CD8-positive, alpha-beta memory T cell (primary cell): ENCODE measurements at places on chromosomes 5 and 9. TPM values are rescaled to one million over a fixed set of nuclear protein-coding genes. Genes with fewer than 3 reads are reported as not detected.

GRCh38 chr5:67133217-67133616 is 63.4 kb downstream of the CD180 start:
- H3K36me3 ChIP-seq, result peaks cover 5% of the 10 kb centered on the region
- H3K27ac ChIP-seq, result no peak overlapping the region
- H3K4me1 ChIP-seq, result no peaks in the 10 kb centered on the region
- no peak overlapping the region for H3K4me3 ChIP-seq

GRCh38 chr5:43573058-43573457 is 16.2 kb upstream of the PAIP1 start:
- no peak for DNase-seq
- no peaks in the 10 kb centered on the region for H3K27me3 ChIP-seq
- no peaks in the 10 kb centered on the region for H3K4me1 ChIP-seq
- H3K36me3 ChIP-seq, result no peaks in the 10 kb centered on the region
- H3K27ac ChIP-seq, result no peak overlapping the region

DNA sequence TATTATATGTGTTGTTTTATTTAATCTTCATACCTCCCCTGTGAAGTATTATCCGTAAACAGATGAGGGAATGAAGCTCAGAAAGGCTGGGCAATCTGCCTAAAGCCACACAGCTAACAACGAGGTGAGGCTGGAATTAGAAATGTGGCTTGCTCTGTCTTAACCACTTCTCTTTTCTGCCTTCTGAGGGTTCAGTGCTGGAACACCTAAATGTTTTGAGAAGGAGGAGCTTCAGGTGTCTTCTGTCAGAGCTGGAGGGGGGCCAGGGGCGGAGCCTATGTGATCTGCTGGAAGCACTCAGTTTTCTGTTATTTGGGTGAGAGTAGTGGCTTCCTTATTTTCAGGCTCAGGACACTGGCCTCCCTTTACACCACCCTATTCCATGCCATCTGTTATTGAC is 35.0 kb upstream of the ARAP3 start:
- no peaks in the 10 kb centered on the region for H3K36me3 ChIP-seq
- no peaks in the 10 kb centered on the region for H3K4me1 ChIP-seq
- no peaks in the 10 kb centered on the region for H3K27me3 ChIP-seq
- H3K27ac ChIP-seq, result no peak overlapping the region

DNA sequence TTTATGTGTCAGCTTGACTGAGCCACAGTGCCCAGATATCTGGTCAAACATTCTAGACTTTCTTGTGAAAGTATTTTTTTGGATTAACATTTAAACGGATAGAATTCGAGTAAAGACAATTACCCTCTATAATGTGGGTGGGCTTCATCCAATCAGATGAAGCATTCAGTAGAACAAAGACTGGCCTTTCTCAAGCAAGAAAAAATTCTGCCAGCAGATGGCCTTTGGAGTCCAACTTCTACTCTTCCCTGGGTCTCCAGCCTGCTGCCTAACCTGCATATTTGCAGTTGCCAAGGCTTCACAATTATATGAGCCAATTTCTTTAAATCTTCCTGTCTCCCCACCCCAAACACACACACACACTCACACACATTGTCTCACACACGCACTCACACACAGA is 86.4 kb downstream of the MED10 start:
- no peaks in the 10 kb centered on the region for H3K36me3 ChIP-seq
- H3K4me1 ChIP-seq, result no peaks in the 10 kb centered on the region
- H3K27me3 ChIP-seq, result no peaks in the 10 kb centered on the region
- no peak for DNase-seq

The ANKRA2 gene
- 16.4 TPM for total RNA-seq

GRCh38 chr9:77019926-77020412 is 514 bp downstream of the FOXB2 start:
- peaks cover 37% of the 10 kb centered on the region for H3K27me3 ChIP-seq
- H3K4me1 ChIP-seq, result no peaks in the 10 kb centered on the region
- H3K4me3 ChIP-seq, result no peak overlapping the region
- DNase-seq, result no peak
- no peaks in the 10 kb centered on the region for H3K36me3 ChIP-seq

The TTC39B gene
- total RNA-seq, result 12.1 TPM

DNA sequence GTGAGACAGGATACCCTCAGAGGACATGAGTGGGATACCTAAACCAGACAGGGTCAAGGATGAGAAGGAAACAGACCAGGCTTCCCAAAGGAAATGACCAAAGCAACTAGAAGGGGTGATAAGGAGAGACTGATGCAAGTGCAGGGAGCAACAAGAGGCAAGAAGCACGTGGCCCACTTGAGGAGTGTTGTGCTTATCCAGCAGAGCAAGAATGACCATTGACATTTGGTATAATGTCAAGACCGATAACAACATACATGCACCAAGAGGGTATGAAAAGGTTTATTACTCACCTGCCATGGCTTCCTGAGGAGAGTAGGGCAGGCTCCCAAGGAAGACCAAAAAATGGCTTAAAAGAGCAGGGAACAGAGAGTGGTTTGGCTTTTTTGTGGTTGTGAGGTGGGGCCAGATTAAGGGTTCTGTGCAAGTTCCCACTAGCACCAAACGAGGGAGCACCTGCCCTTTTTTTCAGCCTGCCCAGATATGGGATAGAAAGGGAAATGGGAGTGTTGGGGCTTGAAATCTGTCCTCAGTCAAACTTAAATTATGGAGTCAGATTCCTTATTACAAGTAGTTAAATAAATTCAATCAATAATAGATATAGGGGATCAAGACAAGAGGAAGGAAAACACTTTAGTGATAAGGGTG is 513.6 kb downstream of the RASEF start:
- no peaks in the 10 kb centered on the region for H3K36me3 ChIP-seq
- no peaks in the 10 kb centered on the region for H3K4me1 ChIP-seq
- H3K27ac ChIP-seq, result no peak overlapping the region
- H3K4me3 ChIP-seq, result no peak overlapping the region
- no peaks in the 10 kb centered on the region for H3K27me3 ChIP-seq

DNA sequence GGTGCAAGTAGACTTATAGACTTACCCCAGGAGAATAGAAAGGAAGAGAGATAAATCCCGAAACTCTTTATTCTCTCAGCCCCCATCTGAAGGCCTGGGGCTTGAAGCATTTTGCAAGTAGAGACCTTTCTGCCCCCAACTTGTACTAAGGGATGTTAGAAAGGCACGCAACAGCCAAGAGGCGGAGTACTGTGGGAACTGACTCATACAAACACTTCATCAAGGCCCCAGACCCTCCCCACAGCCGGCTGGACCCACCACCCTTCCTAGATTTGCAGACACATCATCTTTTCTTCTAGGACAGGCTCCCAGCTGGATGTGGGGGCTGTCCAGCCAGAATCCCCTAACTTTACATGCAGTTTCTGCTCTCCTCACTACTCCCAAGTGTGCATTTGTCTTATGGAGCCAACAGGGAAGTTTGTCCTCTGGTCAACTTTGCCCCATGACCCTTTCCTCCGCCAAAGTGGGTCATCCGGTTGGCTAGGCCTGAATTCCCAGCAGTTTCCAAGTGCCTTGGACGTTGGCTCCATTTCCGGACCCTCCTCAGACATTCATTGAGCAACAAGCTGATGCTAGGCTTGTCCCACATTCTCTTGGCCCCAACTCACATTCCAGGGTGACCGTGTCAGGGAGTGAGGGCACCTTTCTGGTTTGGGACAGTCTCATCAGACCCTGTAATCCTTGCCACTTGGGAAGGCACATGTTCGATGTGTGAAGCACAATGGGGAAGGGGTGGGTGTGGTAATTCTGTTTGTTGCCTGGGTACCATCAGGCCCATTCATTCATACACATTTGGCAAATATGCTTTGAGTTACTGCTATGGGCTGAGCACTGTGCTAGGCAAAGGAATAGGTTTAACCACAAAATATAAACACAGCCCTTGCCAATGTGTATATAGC is 64.6 kb downstream of the ABLIM3 start:
- no peaks in the 10 kb centered on the region for H3K36me3 ChIP-seq
- no peaks in the 10 kb centered on the region for H3K4me1 ChIP-seq
- no peak overlapping the region for H3K4me3 ChIP-seq
- no peak overlapping the region for H3K27ac ChIP-seq
- H3K27me3 ChIP-seq, result no peaks in the 10 kb centered on the region

GRCh38 chr9:91033270-91033669 is 231.7 kb downstream of the SYK start:
- DNase-seq, result no peak
- no peak overlapping the region for H3K4me3 ChIP-seq
- no peaks in the 10 kb centered on the region for H3K36me3 ChIP-seq
- no peak overlapping the region for H3K27ac ChIP-seq
- H3K4me1 ChIP-seq, result peaks cover 11% of the 10 kb centered on the region

The CEL gene
- 1.2 TPM for total RNA-seq

The SLC38A9 gene
- 23.4 TPM for total RNA-seq

DNA sequence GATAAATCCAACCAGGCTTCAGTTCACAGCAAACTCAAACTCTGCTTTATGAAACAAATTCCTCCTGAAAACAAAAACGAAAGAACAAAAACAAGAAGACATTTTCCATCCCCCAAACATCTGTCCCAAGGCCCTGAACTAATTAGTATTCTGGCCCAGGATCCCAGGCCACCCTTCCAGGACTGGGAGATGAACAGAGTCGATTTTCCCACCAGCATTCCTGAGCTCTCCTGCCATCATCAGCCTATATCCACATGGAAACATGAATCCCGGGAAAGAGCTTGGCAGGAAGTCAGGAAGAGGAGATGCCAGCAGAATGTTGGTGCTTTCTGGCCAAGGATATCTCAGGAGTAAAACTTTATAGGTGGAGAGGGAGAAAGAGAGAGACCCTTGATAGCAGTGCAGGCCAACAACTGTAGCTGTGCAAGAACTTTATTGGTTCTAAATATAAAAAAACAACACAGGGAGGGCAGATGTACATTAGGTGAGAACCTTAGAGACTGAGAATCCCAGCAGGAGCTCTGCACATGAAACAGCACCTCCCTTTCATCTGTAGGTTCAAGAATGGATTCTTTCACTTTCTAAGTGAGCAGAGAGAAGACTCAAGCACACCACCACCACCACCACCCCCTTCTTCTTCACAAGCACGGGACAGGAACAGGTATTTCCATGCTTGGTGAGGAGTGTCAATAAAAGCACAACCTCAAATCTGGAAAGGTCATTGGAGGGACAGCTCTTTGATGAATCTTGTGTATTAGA is 190.7 kb upstream of the TAS2R1 start:
- no peak overlapping the region for H3K27ac ChIP-seq
- DNase-seq, result no peak
- H3K36me3 ChIP-seq, result no peaks in the 10 kb centered on the region
- H3K27me3 ChIP-seq, result no peaks in the 10 kb centered on the region
- H3K4me3 ChIP-seq, result no peak overlapping the region
- H3K4me1 ChIP-seq, result no peaks in the 10 kb centered on the region

- no peak overlapping the region for H3K4me3 ChIP-seq
- DNase-seq, result no peak
- H3K36me3 ChIP-seq, result no peaks in the 10 kb centered on the region
- no peak overlapping the region for H3K27ac ChIP-seq
- H3K4me1 ChIP-seq, result no peaks in the 10 kb centered on the region
These were observed 13.2 kb downstream of the GPSM1 start for GRCh38 chr9:136340356-136341041.

- no peak overlapping the region for H3K4me3 ChIP-seq
- no peak for DNase-seq
- no peaks in the 10 kb centered on the region for H3K36me3 ChIP-seq
- H3K4me1 ChIP-seq, result no peaks in the 10 kb centered on the region
- no peak overlapping the region for H3K27ac ChIP-seq
- H3K27me3 ChIP-seq, result no peaks in the 10 kb centered on the region
These were observed 1244.1 kb upstream of the ACO1 start for GRCh38 chr9:31140316-31140715.

The PFN3 gene
- not detected for total RNA-seq

- no peak overlapping the region for H3K27ac ChIP-seq
- no peak overlapping the region for H3K4me3 ChIP-seq
These were observed 496.2 kb downstream of the ARHGEF28 start for GRCh38 chr5:74122175-74122574.

GRCh38 chr9:36074870-36075532 is 38.3 kb downstream of the RECK start:
- no peaks in the 10 kb centered on the region for H3K4me1 ChIP-seq
- no peaks in the 10 kb centered on the region for H3K27me3 ChIP-seq
- no peak overlapping the region for H3K27ac ChIP-seq
- H3K36me3 ChIP-seq, result no peaks in the 10 kb centered on the region

DNA sequence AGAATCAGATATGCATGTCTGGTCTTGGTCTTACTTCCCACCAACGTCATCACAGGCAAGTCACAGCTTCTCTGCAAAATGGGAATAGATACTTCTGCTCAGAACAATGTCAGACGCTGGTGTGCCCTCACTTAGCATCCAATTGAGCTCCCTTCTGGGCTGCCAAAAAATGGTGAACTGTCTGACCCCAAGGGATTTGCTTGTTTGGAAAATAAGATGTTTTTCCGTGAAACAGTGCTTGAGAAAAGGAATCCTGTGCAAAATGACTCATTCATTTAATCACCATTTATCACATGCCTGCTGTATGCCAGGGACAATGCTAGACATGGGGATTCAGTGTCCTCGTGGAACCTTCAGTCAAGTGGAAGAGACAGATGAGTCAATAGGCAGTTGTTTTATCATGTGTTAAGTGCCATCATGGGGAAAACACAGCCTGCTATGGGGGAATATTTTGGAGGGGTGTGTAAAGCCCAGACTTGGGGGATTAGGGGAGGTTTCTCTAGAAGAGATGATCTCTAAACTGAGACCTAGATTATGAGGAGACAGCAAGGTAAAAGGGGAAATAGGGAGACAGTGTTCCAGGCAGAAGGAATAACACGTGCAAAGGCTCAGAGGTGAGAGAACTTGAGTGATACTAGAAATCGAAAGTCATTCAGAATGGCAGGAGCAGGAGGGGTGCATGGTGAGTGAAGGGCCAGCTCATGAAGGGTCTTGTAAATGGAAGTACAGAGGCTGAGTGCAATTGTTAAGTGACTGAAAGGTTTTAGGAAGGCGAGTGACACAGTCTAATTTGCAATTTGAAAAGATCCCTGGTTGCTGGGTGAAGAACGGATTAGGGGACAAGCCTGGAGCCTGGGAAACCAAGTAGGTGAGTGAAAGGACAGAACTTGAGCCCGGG is 3.9 kb downstream of the NIPAL4 start:
- no peak for DNase-seq
- H3K27ac ChIP-seq, result no peak overlapping the region
- peaks cover 12% of the 10 kb centered on the region for H3K27me3 ChIP-seq
- peaks cover 9% of the 10 kb centered on the region for H3K4me1 ChIP-seq
- H3K36me3 ChIP-seq, result no peaks in the 10 kb centered on the region
- H3K4me3 ChIP-seq, result no peak overlapping the region
